ENCODE measurements at places on chromosomes 5 and 9.

DNA sequence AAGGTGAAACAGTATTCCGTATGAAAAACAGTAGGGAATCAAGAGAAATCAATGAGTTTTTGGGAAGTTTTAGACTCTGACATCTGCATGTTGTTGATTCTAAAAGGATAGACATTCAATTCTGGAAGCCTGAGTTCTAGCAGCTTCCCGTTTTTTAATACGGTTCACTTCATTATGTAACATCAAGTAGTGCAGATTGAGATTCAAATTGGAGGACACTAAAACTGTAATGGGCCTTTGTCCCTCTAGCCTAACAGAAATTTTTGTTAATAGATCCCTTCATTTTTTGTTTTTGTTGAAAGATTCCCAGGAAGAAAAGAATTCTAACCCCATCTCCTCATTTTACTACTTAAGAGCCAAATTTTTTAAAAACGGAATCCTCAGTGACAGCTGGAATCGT lies 384.6 kb downstream of the SH3GL2 start:
- DNase-seq: no peak

DNA sequence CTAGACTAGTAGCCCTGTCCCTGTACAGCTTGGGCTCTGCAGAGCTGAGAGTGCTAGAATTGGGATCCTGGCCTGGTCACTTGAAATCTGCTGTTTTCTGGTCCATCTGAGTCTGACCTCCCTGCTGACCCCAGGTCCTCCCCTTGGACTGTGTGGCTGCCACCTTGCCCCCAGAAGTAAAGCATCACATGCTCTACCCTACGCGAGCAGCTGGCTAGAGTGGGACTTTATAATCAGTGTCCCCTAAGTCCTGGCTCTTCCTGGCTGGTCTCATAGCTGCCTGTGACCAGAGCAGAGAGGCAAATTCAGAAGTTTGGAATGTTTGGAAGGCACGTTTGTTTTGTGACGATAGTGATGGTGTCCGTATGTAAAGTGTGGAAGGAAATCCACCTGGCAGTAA lies 81.0 kb downstream of the ARHGEF28 start:
- no peak for DNase-seq

DNA sequence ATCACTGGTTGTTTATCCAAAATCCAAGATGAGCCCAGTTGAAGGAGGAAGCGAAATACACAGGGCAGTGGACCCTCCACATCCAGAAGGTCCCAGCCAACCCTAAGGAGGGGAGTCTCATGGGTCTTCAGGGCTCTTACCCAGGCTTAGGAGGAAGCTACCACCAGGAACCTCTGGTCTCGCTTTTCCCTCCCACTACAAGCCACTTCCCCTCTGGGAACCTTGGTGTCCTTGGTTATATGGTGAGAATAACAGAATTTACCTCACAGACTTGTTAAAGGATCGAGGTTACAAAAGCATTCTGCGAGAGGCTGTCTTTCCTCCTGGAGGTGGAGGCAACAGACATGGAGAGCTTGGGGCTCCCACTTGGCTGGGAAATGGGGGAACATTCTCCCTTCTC lies 3.4 kb downstream of the HIGD2A start:
- DNase-seq: no peak

GRCh38 chr5:172160506-172160905 lies 27.5 kb downstream of the STK10 start:
- DNase-seq: no peak

DNA sequence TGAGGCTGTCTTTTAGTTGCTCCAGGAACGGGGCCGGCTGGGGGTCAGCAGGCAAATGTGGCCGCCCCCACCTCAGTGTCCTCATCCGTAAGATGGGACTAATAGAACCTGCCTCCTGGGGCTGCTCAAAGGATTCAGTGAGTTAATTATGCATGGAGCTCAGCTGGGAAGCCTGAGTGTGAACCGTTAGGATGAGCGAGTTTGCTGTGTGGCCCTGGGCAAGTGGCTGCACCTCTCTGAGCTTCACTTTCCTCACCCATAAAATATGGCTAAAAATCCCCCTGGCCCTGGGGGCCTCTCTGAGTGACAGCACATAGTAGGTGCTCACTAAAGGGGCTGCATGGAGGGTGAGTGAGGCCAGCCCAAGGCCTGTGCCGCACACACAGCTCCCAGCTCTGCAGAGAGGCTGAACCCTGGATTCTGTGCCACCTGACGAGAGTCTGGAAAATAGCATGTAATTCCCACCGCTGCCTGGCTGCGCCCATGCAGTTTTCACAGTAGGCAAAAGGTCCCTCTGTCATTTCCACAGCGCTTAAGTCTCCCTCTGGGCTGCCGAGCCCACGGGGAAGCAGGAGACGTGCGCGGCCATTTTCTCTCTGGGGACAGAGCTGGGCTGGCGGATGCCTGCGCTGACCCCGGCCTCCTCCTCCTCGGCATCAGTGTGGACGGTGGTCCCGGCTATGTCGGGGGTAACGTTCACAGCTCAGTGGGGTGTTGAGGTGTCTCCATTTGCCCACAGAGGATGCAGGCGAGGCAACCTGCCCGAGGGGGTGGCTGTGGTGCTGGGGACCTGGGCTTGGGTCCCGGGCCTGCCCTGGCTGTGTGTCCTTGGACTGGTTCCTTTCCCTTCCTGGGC lies 18.2 kb downstream of the ASS1 start:
- no peak for DNase-seq

GRCh38 chr9:70303268-70303667 lies 44.5 kb downstream of the SMC5 start:
- DNase-seq: no peak

DNA sequence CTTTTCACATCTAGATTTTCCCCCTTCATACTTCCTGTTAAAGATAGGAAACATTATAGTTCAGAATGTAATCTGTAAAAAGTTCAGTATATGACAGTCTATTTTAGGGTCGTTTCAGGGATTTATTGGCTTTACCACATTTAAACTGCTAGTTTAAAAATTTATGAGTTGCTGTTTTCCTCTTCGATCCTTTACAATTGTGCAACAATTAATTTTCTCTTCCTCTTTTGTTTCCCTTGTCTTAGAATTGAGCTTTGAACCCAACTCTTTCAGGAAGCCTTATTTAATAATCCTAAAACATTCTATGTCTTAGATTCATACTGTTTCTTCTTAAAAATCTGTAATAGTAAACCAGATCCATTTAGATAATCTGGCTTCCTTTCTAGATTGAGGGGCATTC lies 16.4 kb downstream of the ZSWIM6 start:
- DNase-seq: no peak

DNA sequence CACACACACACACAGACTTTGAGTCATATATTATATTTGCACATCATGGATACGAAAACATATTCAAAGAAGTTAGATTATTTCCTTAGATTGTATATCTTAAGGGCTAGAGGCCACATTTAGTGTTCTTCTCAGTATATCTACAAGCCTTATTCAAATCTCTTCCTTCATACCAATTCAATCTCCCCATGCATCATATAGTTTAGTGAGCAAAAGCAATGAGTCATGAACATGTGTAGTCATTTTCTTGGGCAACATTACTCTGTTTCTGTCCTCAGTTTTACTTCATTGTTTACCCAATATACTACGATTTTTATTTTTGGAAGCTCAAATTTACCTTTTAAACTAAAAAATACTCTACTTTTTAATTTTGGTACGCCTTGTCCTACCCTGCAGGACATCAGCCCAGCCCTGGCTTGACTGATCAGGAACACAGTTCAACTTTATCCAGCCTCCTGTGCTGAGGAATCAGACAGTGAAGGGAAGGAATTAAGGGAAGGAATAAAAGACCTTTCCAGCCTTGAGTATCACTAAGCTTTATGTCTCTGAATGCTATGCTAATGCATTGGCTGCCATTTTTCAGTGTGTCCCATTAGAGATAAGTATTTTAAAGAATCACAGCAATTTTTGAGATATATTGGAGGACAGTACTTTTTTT lies 101.7 kb upstream of the FST start:
- DNase-seq: no peak

GRCh38 chr5:170070556-170071412 lies 34.9 kb upstream of the FOXI1 start:
- DNase-seq: no peak
